ENCODE measurements at places on chromosomes 12 and 14.

GRCh38 chr12:52916216-52916615 lies 11.3 kb upstream of the KRT8 start:
- DNase-seq = no peak

DNA sequence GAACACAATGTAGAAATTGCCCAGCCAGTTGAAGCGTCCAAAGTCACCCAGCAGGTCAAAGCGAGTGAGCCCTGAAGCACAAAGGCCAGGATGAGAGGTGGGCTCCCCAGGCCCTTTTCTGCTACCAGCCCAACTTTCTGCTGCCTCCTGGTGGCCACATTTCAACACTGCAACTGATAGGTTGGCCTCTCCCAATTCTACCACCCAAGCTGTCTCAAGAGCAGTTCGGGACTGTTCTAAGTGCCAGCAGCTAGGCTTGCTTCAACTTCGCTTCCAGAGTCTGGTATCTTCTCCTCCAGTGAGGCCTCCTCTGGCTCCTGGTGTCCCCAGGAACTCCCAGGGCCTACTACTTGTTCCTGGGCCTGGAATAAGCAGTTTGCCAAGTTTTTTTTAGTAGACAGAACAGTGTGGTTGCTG lies 3.4 kb upstream of the DHH start:
- DNase-seq = no peak

GRCh38 chr14:66041582-66041981 lies 444.6 kb upstream of the CCDC196 start:
- no peak for DNase-seq

DNA sequence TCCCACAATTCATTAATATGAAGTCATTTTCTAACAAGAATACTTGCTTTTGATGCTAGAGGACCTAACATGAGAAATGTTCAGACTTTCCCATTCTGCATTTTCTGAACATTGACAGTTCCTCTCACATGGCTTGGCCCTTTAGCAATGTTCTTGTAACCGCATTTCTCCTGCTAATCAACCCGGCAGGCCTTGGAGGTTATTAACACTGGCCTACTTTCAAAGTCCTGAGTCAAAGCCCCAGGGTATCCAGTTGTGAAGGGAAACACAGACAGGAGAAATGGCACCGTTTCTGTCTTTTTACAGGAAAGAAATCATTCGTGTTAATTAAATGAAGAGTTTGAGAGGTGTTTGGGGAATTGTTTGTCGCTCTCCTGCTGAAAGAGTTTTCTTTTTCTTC lies 446.5 kb upstream of the MIS18BP1 start:
- no peak for DNase-seq

GRCh38 chr12:53484686-53485575 lies 14.3 kb downstream of the MAP3K12 start:
- DNase-seq = no peak

- DNase-seq = peak; percentile 27
These were observed 1.3 kb downstream of the ARID4A start for GRCh38 chr14:58299401-58300330.

DNA sequence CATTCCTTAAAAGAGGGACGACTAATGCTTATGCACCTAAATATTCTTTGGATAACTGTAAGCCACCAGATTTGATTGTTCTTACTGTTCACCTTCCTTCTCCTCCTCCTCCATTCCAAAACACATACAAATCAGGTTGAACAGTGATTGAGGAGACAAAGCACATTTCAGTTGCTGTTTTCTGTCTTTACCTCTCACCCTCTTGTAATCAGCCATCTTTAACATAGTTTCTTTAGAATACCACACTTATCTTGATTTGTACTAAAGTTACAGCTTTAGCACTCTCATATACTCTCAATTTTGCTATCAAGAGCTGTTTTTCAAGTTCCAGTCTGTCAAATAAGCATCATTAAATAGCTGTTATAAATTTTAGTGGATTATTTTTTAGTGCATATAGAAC lies 338.3 kb upstream of the RGS6 start:
- DNase-seq = no peak

- no peak for DNase-seq
These were observed 20.2 kb upstream of the CLEC4D start for GRCh38 chr12:8493084-8493483.

DNA sequence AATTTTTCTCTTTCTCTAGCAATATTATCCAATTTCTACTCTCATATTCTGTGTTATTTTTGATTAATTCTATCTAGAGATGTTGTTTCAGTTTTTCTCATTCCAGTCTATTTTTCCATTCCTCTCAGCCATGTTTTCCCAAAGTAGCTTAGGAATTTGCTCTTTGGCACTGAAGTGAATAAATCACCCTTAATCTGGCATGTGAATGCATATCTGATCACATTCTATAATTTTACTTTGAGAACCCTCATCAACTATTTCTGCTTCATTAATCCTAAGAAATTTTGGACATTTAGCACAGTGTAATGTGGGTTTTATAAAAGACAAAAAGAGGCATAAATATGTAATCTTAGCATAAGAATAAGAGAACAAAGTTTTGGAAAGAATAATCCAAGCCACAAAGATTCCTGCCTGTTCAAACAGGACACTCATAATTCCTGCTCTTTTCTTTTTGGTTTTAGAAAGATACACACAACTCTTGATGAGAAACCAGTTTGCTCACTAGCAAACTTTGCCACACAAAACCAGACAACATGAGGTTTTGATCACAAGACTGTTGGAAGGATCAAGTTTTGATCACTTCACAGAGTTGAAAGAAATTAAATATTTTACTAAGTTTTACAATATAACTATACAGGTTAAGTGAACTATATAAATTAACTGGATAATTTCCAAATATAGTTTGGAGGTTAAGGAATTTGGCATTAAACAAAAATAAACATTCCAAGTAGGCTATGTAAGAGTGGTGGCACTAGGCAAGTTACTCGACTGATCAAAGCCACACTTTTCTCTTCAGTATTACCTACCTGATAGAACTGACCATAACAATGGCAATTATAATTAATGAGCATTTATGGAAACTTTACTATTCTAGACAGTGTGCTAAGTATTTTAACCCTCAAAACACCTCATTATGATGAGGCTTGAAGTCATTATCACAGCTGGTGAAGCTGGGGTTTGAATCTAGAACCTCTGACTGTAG lies 226.6 kb upstream of the TMTC1 start:
- no peak for DNase-seq

- peak; percentile 45 for DNase-seq
These were observed 1.9 kb downstream of the NKX2-1 start for GRCh38 chr14:36518031-36518585.

DNA sequence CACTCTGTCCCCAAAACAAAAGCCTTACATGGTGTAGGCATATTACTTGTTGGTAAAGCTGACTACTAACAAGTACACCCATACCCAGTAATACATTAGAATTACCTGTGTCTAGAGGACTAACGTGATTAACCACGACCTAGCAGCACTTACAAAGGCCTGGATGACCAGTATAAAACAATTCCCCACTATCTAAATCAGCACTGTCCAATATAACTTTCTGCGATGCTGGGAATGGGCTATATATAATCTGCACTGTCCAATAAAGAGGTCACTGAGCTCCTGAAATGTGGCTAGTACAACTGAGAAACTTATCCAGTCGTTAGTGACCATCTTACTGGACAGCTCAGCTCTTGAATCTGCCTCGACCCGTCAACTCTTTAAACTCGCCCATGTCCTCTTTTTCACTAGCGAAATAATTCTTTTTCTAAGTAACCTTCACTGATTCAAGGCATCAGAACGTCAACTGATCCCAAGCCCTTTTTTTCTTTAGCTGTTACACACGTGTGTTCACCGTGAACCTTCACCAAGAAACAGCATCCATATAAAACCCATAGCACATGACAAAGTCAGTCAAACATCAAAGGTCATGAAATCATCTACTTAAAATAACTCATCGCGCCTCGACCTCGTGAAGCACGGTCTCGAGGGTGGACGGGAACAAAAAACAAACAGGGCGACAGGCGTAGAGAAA lies 905 bp upstream of the CIPC start:
- DNase-seq = no peak

- DNase-seq = no peak
These were observed 38.8 kb downstream of the FAM222A start for GRCh38 chr12:109752117-109753053.

- DNase-seq = no peak
These were observed 908 bp downstream of the TDP1 start for GRCh38 chr14:89956661-89957009.

- DNase-seq = peak; percentile 82
These were observed at the start of gene DHRS7 for GRCh38 chr14:60164712-60165546. Gene DHRS7, minus strand, starts transcription at chr14:60165398. Its CDS starts 89 bp downstream, at chr14:60165309.

- DNase-seq = no peak
These were observed 646 bp downstream of the ST8SIA1 start for GRCh38 chr12:22333713-22334409.

GRCh38 chr12:18224745-18225144 lies 36.6 kb upstream of the PIK3C2G start:
- peak; percentile 74 for DNase-seq

DNA sequence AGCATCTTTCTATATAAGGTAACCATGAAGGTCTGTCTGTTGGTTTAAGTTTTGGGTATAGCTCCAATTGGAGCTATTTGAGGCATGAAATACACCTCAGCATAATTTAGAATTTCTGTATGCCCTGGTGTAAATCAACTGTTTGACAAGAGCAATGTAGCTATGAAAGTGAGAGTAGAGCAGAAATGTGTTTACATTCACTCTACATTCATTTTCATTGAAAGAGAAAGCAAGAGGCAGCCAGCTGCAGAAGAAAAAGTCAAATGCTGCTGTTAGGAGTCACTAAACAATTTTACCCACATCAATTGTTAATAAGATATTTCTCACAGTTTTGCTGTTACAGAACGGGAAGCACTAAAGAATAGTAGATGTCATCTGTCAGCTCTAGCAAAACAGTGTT lies 252.5 kb downstream of the SLC6A15 start:
- DNase-seq = no peak

DNA sequence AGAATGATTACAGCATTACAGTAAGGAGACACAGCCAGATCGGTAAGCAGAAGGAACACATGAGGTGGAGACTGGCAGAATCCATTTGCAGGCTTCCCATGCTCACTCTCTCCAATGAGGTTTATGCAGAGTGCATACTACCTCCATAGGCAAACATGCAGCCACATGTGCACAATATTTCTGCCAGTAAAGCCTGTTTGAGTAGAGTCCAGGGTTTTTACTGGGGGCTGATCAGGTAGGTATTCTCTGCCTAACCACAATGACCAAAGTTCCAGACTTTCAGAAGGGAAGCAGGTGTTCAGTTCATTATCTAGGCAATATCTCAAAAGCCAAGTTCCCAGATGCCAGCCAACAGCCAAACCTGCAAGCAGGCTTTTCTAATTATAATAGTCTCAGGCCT lies 31.1 kb downstream of the INTS13 start:
- peak; percentile 97 for DNase-seq

GRCh38 chr12:92467886-92468285 lies 234.9 kb upstream of the PLEKHG7 start:
- DNase-seq = no peak

DNA sequence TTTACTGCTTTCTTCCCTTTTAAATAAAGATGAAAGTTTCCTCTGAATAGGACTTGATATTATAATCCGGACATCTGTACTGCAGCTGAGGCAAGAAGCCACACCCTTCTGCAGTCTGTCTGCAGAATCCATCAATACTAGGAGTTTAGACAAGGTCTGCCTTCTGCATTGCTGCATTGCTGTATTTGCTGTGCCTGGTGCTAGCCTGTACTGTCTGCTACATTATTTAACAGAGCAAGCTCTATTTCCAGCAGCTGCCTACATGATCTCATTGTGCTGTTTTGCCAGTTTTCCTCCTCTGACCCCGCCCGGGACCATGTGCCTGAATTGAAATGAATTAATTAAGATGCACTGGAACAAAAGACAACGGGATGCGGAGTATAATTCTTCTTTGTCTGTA lies 1.7 kb downstream of the TUBA1A start:
- peak; percentile 42 for DNase-seq

GRCh38 chr12:110349514-110350151 lies 53.9 kb downstream of the ANAPC7 start:
- no peak for DNase-seq

- DNase-seq = no peak
These were observed 465.5 kb upstream of the ATP2B1 start for GRCh38 chr12:90174198-90174510.

DNA sequence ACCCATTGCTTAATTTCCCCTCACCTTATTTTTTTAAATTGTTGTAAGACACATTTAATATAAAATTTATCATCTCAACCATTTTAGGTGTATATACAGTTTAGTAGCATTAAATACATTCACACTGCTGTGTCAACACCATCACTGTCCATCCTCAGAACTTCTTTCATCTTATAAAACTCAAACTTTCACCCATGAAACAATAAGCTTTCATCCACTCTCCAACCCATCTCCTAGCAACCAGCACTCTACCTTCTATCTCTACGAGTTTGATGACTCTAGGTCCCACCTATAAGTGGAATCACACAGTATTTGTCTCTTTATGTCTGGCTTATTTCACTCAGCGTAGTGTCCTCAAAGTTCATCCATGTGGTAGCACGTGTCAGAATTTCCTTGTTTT lies 75.5 kb downstream of the TBX3 start:
- no peak for DNase-seq

GRCh38 chr12:121453629-121454028 lies 53.7 kb downstream of the RNF34 start:
- no peak for DNase-seq

- DNase-seq = peak; percentile 43
These were observed 48.1 kb upstream of the BCL11B start for GRCh38 chr14:99320105-99320572.

GRCh38 chr14:98144964-98145363 lies 1127.0 kb downstream of the BCL11B start:
- DNase-seq = no peak

DNA sequence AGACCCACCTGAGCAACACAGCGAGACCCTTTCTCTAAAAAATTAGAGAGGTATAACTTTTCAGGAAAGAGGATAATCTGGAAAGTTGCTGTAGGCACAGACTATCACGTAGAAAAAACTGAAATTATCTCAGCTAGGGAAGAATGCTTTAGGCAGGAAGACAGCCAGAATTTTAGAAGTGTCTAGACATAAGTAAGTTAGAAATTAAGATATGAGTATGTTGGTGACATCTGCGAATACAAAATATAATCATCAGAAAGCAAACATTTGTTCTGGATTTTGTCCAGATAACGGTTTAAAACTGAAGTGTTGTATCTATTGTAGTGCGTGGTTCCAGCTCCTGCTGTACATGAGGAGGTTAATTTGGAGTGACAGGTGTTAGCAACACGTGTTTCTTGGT lies 123.2 kb downstream of the FBXL14 start:
- peak; percentile 42 for DNase-seq

- DNase-seq = no peak
These were observed 98.7 kb downstream of the BBS10 start for GRCh38 chr12:76249501-76249900.

DNA sequence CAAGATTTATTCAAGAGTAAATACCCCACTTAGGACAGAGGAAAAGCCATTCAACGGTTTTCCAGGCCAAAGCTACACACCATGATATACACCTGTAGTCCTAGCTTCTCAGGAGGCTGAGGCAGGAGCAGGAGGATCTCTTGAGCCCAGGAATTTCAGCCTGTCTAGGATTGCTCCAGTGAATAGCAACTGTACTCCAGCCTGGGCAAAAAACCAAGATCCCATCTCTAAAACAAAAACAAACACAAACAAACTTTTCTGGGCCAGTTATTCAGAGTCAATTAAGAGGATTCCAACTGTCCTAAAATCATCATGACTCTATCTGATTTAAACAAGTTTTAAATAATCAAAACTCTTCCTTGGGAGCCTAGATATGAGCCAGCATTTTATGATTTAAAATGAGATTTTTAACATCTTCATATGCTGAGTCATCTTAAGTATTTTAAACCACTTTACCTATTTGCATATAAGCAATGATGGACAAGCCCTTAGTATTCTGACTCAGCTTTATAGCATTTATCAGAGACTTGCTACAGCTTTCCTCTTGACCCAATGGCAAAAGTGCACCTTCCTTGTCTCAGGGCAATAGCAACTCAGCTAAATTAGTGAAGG lies 77.1 kb downstream of the KCNMB4 start:
- no peak for DNase-seq

Data from NCI-H1105 treated with DMSO at 0.1 percent for 48 hours (cell line).